ENCODE measurements at places on chromosomes 2 and 18. TPM values are rescaled to one million over a fixed set of nuclear protein-coding genes. Genes with fewer than 3 reads are reported as not detected.

The NOSTRIN gene
- total RNA-seq = 70.0 TPM

The AQP12B gene
- not detected for total RNA-seq

The RBM45 gene
- 11.3 TPM for total RNA-seq

- no peak for DNase-seq
Observed at GRCh38 chr2:167212014-167212648, 323.9 kb downstream of the XIRP2 start.

DNA sequence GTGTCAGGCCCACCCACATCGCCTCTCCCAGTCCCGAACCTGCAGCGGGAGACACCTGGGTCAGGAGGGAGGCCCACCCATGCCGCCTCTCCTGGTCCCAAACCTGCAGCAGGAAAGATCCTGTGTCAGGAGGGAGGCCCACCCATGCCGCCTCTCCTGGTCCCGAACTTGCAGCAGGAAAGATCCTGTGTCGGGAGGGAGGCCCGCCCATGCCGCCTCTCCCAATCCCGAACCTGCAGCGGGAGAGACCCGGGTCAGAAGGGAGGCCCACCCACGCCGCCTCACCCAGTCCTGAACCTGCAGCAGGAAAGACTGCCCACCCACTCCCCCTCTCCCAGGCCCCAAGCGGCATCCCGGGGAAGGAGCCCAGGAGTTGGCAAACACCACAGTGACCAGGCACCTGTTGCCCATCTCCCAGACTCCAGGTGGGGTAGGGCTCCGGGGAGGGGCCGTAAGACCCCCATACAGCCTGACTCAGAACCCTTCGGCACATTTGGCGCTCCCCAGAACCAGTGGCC, 7.8 kb downstream of the SLC66A2 start:
- peak; percentile 60 for DNase-seq

DNA sequence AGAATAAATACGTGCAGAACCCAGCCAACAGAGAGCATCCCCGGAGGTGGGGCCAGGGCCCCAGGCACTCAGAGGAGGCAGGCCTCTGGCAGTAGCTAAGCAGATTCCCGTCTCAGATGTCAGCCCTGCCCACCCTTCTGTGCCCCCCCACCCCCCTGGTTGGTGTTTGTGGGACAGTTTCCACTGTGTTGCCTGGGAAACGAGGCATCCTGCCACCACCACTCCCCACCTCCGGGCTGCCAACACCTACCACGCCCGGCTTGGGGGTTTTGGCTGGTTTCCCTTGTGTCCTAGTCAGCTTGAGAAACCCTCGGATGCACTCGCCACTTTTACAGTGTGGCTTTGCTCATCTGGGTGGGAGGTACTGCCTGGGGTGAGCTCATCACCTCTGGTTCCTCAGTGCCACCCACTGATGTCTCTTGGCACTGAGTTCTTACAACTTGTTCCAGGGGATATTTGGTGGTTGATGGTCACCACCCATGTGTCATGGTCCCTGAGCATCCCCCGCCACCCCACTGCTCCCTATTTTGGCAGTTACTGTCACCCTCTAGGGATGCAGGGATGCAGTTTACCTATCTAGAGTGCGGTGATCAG, 72.4 kb upstream of the YWHAQ start:
- peak; percentile 77 for DNase-seq

Data from upper lobe of right lung (tissue), 1 donor.